ENCODE measurements at places on chromosomes 3 and 15.

- DNase-seq: no peak
Observed at GRCh38 chr15:63449731-63450130, 54.7 kb upstream of the USP3 start.

GRCh38 chr3:154990543-154990942, 89.6 kb upstream of the MME start:
- DNase-seq: no peak

GRCh38 chr3:83873550-83873949, 1085.2 kb upstream of the CADM2 start:
- no peak for DNase-seq

- DNase-seq: no peak
Observed at GRCh38 chr3:154095832-154096421, 25.3 kb upstream of the ARHGEF26 start.

GRCh38 chr3:52196977-52197376, 983 bp upstream of the ALAS1 start:
- no peak for DNase-seq

DNA sequence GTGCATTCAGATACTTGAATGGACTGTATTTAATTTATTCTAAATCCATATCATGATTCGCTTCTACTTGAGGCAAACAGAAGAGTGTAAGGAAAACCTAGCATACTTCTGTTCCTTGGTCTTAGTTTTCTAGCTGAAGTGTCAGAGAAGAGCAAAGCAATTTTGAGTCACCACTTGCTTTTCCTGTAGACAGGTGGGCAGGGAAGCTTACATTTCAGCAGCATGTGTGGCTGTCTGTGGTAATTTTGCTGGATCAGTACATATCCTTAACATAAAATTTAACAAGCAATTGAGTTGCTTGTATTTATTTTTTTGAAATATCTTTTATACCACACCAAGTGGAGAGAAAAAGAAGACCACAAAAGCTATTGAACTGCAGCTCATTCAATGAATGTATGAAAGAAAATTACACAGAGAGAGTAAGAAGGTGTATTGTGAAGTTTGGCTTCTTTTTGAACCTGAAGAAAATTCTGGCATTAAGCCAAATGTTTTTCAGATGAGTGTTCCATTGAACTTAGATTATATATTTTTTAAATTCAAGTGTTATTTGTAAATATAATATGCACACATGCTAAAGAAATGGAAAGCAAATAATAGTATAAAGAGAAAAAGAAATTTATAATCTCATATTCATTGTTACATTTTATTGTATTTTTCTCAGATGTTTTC, 747.6 kb downstream of the NAALADL2 start:
- peak; percentile 11 for DNase-seq

DNA sequence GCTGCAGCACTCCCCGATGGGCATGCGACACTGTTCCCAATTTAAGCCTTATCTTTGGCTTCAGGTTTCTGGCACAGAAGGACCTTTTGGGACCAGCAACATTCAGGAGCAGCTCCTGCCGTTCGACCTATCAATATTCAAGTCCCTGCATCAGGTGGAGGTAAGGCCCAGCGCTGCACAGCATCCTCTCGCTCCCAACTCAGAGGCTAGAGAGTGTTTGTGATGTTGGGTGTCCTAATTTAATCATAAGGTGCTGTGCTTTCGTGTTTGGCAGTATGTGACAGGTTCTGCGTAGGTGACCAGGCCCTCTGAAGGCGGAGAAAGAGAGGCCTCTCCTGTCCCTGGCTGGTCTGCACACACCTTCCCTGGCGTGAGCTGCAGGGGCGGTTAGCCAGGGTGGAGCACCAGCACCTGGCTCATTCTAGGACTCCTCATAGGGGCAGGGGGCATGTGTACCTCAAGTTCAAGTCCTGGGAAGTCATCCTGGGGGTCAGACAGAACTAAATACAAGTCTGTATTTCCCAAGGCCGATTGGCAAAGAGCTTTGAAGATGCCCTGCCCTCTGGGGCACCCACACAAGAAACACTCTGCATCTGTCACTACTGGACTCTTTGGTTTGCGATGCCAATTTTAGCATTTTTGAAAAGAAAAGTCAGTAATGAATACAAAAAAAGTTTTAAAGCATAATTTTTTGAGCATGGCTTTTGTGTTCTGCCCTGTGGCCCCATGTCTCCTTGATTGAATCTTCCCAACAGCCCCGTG, 17.0 kb downstream of the NISCH start:
- no peak for DNase-seq

- DNase-seq: no peak
Observed at GRCh38 chr15:66496951-66497501, 536 bp downstream of the SNAPC5 start.

DNA sequence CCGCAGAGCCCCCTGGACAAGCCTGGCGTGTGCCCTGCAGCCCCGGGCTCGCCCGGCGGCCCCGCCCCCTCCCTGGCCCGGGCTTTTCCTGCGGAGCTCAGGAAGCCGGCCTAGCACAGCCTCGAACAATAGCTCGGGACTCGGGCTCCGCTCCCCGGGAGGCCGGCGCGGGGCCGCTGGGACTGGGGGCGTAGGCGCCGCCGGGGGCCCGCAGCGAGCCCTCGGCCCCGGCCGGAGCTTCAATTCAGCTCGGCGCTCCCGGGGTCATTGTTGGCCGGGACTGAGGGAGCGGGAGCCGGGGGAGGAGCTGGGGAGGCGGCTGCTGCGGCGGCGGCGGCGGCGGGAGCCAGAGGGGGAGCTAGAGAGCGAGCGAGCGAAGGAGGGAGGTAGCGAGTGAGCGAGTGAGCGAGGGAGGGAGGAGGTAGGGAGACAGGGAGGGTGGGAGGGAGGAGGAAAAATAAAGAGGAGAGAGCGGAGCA, 41.0 kb upstream of the ROPN1 start:
- DNase-seq: peak; percentile 80

DNA sequence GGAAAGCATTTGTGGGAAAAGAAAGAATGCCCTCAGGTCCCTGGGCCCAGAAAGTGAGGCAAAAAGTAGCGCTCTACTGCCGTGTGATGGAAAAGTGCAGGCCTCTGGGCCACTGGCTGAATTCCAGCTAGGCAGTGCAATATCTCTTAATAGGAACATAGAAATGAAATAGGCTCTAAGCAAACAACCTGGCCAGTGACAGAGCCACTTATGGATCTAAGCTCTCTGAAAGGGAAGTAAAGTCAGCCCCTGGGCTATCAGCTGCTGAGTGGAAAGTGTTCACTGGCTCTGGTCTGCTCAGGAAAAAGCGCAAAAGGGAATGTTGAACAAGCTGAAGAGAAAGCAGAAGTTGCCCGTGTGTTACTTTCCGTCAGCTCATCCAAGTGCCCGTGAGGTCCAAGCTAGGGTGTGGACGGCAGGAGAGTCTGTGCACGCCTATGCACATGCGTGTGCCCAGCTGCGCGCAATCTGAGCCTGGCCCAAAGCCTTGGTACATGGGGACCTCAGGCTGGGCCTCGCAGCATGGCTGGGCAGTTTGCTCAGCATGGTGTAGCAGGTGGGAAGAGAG, 74.0 kb upstream of the RAD18 start:
- DNase-seq: no peak
